OCI-LY7 (cell line): ENCODE measurements at places on chromosomes 16 and 17.
A peak's percentile ranks its signal among the peaks of the same experiment; 100 is the strongest.

DNA sequence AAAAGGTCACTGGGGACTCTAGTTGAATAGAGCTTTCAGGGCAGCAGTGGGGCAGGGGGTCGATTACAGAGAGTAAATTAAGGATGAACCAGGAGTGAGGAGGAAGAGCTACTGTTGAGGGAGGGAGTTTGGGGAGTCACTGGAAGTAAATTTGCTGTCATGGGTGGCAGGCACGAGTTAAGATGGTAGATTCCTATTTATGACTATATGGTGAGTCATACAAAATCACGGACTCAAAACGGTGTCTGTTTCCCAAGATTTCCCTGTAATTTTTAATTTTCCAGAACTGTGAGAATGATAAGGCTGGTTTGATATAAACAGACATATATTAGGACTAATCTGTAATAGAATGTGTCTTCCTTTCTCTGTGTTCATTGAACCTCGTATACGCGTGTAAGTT, 287.6 kb upstream of the GOT2 start:
- no peak for DNase-seq

- no peak for DNase-seq
Observed at GRCh38 chr17:72995008-72995656, 97.4 kb downstream of the SLC39A11 start.

DNA sequence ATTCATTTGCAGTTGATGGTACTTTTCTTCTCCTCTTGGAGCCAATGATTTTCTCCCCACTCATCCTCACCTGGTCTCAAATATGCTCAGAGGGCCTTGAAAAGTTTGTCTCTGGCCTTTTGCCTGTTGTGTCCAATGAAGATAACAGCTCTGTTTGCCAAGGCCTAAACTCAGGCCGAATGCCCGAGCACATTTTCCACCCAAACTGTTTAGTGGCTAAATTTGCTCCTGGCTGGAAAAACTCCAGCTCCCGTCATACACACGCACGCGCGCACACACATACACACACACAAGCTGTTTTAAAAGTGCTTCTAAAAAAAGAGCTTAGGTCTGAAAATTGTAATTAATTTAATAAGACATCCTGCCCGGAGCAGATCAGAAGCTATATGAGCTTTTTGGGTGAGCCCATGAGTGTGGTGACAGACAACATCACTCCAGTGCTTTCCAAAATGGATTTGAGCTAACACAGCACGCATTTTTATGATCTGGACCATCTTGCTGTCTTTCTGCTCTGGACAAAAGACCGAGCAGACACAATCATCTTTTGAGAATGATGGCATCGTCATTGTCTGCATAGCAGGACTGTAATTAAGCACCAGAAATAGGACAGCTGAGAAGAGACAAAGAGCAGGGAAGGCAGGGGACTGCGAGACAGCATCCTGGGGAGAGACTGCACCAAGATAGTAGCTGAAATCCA, 48.9 kb downstream of the IRX6 start:
- DNase-seq = no peak

DNA sequence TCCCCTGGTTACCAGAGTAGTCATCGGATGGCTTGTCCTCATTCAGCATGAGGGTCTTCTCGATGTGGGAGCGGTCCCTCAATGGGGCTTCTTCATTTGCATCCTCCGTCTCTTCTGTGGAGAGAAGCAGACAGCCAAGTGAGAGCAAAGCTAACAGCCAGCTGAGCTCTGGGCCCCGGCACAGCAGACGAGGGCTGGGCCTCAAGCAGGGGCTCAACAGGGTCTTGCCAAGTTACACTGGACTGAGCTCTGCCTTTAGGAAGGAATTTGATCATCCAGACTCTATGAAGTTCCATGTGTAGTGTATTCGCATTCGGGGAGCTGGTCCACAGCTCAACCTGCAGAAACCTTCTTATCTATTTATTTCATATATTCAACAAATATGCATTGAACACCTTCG, 37.4 kb downstream of the SRL start:
- DNase-seq = no peak

DNA sequence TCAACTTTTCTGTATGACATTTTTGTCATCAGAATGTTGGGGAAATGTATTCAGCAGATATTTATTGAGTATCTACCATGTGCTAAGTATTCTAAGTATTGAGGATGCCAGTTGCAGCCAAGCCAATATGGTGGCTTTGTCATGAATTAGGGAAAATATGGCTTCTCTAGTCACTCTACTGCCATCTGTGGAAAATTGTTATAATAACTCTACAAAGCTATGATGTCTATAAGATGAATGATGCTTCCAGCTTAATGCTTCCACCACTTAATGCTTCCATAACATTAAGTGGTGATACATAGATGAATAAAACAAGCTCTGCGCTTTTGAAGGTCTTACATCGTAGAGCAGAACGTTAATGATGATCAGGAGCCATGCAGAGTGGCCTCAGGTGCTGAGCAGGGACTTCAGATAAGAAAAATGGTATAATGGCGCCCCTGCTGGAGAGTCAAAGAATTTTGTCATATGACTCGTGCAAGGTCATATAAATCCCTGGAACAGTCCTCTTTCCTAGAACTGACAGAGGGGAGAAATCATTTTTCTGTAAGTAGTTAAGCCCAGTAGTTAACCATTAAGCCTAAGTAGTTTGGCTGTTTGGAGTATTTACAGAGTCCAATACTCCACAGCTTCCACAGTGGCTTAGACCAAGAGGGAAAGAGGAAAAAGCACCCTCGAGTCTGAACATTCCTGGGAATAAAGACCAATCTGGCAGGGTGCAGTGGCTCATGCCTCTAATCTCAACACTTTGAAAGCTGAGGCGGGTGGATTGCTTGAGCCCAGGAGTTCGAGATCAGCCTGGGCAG, 2.7 kb upstream of the TMIGD1 start:
- DNase-seq = peak; percentile 80

GRCh38 chr17:64661726-64661975, 456 bp downstream of the SMURF2 start:
- no peak for DNase-seq

DNA sequence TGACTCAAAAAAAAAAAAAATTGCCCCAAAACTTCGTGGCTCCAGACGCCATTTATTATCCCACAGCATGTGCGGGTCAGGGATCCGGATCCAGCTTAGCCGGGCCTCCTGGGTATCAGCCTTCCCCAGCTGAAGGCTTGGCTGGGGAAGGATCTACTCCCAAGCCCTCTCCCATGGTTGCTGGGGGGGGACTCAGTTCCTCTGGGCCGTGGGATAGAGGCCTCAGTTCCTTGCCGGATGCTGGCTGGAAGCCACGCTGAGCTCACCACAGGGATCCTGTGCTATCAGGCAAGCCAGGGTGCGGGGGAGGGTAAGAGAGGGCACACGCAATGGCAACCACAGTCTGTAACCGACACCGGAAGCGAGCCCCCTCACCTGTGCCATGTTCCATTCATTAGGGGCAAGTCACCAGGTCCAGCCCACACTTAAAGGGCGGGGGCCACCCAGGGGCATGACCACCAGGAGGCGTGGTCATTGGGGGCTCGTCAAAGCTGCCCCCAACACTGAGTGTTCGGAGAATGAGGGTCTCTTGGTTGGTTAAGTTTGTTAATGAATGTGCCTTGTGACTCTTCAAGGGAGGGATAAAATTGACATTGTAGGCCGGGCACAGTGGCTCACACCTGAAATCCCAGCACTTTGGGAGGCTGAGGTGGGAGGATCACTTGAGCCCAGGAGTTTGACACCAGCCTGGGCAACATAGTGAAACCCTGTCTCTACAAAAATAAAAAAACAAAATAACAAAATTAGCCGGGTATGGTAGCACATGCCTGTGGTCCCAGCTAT, 210.0 kb upstream of the GSE1 start:
- no peak for DNase-seq

DNA sequence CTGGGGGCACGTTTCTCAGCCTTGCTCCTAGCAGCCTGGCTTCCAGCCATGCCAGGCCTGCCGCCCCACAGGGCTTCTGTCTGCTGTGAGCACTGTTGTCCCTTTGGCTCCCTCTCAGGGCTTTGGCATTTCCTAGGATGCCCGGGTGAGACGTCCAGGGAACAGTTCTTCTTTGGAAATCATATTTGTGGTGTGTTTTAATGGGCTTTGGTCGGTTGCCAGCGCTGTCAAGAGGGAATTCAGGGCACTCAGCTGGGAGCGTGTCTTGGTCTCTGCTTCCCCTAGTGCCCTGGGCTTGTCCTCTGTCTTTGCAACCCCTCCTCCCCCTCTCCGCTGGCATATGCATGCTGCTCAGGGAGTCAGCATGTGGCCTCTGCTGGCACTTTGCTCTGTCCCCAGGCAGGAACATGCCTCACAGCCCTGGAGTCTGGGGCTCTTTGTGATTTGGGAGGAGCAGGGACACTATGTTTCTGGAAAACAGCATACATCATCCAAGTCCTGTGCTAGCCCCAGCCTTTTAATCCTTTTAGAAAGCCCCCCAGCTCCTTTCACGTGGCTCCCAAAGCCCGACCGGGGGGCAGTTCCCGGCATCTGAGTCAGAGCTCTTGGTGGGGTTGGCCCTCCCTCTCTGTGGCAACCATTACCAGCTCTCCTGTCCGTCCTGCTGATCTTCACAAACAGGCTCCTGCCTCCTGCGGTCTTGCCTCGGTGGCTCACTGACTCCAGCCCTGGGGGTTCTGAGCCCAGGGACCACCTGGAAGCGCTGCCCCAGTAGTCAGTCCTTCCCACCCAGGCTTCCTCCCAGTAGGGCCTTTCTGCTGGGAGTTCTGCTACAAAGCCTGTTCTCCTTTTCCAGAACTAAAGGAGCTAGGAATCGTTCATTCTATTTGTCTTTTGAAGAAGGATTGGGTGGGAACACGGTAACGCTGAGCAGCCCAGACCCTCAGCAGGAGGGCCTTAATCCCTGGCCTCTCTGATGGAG, 26.7 kb downstream of the SAP30BP start:
- DNase-seq = no peak

- no peak for DNase-seq
Observed at GRCh38 chr17:80761110-80761871, 216.7 kb downstream of the RPTOR start.

- DNase-seq = no peak
Observed at GRCh38 chr16:87860553-87861299, 8.6 kb downstream of the SLC7A5 start.

- DNase-seq = no peak
Observed at GRCh38 chr16:10182222-10183053, at the start of gene GRIN2A. GRIN2A (minus strand) TSS chr16:10182428; CDS start chr16:10180411, 2,017 bp downstream.

- DNase-seq = no peak
Observed at GRCh38 chr17:2947588-2947950, 115.8 kb downstream of the OR1D5 start.

DNA sequence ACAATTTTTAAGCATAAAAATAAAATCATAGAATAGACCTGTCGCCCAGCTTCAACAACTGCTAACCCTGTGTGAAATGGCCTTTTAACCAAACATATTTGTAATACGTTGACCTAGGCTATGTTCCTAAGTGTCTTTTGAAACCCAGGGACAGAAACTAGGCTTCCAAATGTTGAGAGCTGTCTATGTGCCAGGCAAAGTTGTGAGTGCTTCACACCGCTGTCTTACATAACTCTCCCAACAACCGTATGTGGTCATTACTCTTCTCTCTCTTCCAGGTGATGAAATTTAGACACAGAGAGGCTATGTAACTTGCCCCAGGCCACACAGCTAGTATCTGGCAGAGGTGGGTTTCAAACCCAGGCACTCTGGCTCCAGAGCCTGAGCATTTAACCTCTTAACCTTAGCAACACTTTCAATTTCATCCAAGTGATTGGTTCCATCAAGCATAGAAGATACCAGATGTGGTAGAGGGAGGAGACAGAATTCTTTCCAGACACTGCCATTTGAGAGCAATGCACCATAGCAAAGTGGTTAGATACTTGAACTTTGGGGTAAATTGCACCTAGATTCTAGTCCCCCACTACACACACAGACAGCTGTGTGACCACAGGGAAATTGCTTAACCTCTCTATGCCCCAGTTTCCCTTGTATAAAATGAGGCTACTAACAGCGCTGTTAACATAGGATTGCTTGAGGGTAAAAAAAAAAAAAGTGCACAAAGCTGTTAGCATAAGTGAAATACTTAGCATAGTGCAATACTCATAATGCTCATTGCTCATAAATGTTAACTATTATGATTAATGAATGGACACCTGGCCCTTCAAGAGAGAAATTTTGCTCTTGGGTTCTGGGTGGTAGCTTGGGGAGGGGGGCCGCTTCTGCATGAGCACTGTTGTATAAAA, 160.6 kb downstream of the IRX3 start:
- DNase-seq = no peak

- DNase-seq = no peak
Observed at GRCh38 chr16:48354877-48355855, 30.0 kb downstream of the SIAH1 start.

- DNase-seq = no peak
Observed at GRCh38 chr16:61579195-61579594, 457.0 kb downstream of the CDH8 start.

DNA sequence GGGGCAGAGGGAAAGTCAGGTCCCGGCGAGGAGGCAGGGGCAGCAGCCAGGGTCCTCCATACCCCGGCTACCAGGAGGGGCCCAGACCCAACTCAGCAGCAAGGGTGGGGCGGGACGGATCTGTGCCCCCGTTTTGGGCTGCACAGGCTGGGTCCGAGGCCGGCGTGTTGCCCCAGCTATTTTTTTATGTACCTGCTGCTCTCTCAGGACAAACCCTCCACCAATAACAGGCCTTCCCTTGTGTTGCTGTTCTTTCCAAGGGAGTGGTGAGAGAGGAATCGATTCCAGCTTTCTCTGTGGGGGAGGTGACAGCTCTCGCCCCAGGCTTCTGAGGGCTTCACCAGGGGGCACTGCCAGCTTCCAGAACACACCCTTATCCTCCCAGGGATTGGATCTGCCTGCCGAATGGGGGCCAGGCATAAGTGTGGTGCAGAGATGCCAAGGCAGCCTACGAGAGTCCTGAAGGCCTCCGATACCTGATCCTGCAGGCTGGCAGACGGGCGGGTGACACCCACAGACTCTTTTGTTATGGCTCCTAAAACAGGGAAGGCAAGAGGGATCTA, 22.3 kb downstream of the RTN4RL1 start:
- no peak for DNase-seq

DNA sequence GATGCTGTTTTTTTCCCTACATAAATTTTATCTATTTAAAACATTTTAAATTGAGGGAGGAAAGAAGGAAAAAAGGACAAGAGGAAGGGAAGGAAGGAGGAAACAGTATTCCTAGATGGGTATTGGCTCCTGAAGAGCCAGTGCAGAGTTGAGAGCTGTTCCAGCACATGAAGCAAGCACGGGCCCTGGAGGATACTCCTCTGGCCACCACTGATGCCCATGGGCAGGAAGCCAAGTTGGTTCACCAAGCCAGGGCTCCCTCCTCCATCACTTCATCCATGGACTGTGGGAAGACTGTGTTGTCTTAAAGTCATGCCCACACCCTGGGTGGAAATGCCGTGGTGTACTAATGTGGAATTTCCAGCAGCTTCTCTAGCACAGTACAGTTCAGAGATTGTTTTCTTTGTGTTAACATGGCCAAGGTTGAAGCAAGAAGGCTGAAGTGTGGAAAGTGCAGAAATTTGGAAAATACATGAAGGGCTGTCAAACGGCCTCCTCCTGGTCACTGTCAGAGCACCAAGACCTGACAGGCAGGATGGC, 23.9 kb upstream of the NOS2 start:
- no peak for DNase-seq
